ENCODE measurements at places on chromosomes 1 and 21. TPM values are rescaled to one million over a fixed set of nuclear protein-coding genes. Genes with fewer than 3 reads are reported as not detected.

DNA sequence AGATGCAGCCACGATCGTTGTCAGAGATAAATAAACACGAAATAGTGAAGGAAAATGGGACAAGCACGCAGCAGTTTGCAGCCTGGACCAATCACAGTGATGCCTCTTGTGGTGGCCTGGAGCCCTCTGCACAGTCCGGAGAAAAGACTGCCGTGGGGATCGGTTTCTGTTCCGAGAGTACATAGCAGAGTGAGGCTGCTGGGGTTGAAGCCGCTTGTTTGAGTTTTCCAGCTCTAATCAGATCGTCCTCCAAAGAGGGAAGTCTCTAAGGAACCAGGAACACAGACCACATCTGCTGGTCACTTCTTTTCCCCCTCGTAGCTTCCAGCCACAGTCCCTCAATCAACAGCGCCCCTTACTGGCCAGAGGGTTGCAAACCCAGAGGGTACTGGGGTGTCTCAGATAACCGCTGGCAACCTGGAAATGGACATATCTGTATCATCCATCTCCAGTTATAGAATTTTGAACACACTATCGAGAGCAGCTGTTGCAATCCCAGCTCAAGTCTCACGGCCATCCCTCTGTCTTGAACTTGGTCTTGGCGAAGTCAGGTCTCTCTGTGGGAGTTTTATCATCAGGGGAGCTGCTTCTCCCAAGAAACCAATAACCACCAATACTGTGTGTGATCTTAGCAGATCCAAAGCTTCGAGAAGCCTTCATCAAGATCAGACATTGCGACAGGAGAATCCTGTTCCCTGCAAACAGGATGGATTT lies 57.4 kb downstream of the OLIG1 start:
- H3K36me3 ChIP-seq, result no peaks in the 10 kb centered on the region
- H3K4me3 ChIP-seq, result no peak overlapping the region
- no peak for DNase-seq
- peaks cover 19% of the 10 kb centered on the region for H3K27me3 ChIP-seq
- no peaks in the 10 kb centered on the region for H3K4me1 ChIP-seq

GRCh38 chr1:55211863-55212262 lies 3.3 kb downstream of the USP24 start:
- H3K27ac ChIP-seq, result peak overlapping the region; percentile 94
- DNase-seq, result no peak
- H3K4me1 ChIP-seq, result peaks cover 78% of the 10 kb centered on the region
- H3K36me3 ChIP-seq, result no peaks in the 10 kb centered on the region
- H3K4me3 ChIP-seq, result peak overlapping the region; percentile 2

DNA sequence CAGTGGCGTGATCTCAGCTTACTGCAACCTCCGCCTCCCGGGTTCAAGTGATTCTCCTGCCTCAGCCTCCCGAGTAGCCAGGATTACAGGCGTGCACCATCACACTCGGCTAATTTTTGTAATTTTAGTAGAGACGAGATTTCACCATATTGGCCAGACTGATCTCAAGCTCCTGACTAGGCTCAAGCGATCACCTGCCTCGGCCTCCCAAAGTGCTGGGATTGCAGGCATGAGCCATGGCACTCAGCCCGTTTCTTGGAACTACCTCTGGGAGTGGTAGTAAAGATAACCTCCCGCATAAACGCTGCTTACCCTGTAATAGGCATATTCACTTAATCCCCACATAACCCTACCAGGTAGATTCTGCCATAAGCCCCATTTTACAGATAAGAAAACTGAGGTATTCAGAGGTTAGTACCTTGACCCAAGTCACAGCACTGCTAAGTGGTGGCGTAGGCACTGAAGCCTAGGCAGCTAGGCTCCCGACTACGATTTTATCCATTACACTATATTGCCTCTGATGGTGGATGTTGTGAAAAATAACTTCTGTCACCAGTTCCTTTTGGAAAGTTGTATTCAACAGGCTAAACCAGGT lies 143.8 kb downstream of the SDCCAG8 start:
- no peak overlapping the region for H3K4me3 ChIP-seq
- no peaks in the 10 kb centered on the region for H3K4me1 ChIP-seq
- no peak overlapping the region for H3K27ac ChIP-seq
- no peaks in the 10 kb centered on the region for H3K27me3 ChIP-seq

SPOCD1 gene
- total RNA-seq, result not detected

GRCh38 chr1:53413175-53414001 lies 45.8 kb upstream of the DMRTB1 start:
- peaks cover 24% of the 10 kb centered on the region for H3K27me3 ChIP-seq
- H3K4me1 ChIP-seq, result no peaks in the 10 kb centered on the region
- no peak overlapping the region for H3K27ac ChIP-seq
- peak; percentile 44 for DNase-seq

- H3K27ac ChIP-seq, result no peak overlapping the region
- peaks cover 52% of the 10 kb centered on the region for H3K4me1 ChIP-seq
- DNase-seq, result no peak
- no peak overlapping the region for H3K4me3 ChIP-seq
Measured at GRCh38 chr1:170660281-170660713, 3.6 kb upstream of the PRRX1 start.

FLG2 gene
- total RNA-seq, result not detected

DNA sequence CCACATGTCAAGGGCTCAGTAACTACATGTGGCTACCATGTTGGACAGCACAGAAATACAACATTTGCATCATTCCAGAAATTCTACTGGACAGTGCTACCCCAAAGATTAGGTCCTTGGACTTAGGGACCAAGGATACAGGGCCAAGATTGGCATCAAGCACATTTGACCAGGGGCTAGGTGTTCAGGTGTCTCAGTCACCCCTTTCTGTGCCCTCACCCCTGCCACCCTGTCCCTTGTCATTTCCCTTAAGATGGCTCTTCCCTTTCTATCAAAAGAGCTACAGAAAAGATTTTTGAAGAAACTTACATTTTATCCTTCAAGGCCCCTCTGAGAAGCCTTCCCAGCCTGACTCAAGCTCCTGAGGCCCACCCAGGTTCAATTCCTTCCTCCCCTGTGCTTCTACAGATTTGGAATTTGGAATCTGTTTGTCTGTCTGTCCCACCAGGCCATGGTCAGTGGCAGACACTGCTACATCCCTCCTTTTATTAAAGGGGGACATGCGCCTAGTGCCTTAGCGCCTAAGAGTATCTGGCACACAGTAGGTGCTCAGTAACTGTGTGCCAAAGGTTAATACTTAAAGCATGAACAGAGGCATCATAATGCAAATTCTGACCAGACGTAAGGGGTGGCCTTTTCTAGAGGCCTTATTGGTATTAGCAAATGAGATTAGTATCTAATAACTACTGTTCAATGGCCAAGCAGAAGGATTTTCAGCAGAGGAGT lies 21.4 kb downstream of the CSF1 start:
- DNase-seq, result no peak
- no peak overlapping the region for H3K27ac ChIP-seq
